H9 (cell line): ENCODE measurements at places on chromosomes 3 and 15.
A peak's percentile ranks its signal among the peaks of the same experiment; 100 is the strongest.

DNA sequence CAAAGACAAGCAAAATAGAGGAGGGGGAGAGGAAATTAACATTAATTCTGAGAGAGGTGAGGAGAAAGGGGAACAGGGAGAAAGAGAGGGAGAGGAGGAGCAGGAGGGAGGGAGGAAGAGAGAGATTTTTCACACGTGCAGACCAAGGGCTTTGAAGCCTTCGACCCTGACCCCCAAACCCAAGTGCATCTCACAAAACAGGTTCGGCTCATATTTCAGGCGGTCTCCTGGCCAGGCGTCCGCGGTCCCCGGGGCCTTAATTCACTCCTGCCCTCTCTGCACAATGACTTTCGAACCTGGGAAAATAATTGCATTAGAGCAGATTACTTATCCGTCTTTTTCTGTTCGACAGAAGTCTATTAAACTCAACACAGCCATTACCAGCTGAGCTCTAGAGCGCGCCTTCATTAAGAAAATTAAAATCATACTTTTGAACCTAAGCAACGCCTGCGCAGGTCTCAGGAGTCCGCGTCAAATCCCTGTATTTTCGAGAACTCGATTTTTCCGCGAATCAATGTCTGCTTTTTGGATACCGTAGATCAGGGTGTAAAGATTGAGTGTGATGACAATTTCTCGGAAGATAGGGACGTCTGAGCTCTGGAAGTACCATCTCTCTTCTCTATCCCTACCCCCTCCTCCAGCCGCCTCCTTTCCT, 220.7 kb downstream of the MEIS2 start:
- peak; percentile 36 for DNase-seq

DNA sequence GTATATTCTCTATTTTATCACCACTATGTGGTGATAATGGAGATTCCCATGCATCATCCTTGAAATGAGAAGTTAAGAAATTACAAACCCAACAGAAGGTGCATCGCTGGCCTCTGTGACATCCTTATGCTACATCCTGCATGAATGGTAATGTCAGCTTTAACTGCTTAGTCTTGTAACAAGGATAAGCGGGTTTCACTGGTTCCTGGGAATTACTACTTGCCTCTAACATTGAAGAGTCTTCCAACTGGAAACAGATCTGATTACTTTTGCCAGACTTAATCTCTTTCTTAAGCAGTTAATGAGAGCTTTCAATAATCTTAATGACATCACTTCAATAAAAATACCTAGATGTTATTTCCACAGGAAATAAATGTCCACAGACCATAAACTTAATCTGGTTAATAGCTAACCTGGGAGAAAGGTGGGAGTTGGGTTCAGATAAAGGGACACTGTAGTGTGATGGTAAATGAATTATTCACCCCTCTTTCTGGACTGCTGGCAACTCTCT, 44.0 kb downstream of the FMN1 start:
- DNase-seq: no peak

DNA sequence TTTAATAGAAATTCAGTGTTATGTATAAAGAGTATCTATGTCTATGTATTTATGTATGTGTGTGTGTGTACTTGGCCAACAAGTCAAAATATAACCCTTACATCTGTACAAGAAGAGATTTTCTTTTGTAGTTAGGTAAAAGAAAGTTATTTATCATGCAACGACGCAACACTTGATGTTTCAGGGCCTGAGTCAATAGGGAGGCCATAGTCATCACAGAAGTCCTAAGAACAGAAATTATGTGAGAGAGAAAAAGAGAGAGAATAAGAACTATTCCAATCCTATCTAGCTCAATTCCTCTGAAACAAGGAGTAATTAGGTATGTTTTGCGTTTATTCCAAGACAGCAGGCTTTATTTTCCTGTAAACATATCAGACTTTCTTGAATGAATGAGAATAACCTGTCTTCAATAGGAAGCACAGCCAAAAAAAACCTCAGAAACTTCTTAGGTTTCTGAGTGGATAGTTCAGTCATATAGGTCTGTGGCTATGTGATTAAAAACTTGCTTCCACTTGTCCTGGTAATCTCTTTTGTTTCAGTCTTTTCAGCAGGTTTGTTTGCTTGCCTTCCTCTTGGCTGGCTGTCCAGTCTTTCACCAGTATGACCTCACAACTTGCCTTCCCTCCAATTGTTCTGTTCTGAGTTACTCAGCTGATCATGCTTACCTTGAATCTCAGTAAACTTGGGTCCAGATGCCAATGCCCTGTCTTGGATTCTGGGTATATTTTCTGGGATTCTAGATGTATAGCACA, 382.4 kb upstream of the GBE1 start:
- DNase-seq: no peak

DNA sequence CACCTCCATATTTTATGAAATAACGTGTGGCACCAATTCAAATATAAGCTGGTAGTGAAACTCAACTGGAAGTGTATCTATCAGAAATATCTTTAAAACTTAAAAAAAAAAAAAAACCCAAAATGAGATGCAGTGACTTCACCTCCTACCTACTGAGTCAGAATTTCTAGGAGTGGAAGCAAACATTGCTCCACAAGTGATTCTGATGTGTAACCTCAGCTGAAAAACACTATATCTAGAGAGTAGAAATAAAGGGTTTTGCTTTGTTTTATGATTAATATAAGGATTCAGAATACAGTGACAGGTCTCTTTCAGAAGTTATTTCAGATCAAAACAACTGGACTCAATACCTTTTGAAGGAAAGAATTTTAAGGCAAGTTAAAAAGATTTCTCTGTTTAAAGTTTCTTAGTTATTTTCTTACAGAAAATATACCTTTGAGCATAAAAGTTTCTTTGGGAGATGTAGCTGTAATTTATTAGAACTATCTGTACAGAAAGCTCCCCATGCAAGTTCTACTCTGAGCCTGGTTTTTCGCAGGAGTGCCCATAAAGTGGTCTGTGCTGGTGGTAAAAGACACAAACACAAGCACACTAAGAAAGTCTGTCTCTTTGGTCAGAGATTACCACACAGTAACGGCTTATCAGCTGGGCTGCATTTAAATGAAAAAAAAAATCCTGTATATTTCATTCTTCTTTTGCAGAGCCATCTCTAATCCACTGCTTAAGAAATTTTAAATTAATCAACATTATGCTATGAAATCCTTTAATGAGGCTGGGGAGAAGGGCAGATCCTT, 59.9 kb upstream of the PPIB start:
- DNase-seq: no peak

DNA sequence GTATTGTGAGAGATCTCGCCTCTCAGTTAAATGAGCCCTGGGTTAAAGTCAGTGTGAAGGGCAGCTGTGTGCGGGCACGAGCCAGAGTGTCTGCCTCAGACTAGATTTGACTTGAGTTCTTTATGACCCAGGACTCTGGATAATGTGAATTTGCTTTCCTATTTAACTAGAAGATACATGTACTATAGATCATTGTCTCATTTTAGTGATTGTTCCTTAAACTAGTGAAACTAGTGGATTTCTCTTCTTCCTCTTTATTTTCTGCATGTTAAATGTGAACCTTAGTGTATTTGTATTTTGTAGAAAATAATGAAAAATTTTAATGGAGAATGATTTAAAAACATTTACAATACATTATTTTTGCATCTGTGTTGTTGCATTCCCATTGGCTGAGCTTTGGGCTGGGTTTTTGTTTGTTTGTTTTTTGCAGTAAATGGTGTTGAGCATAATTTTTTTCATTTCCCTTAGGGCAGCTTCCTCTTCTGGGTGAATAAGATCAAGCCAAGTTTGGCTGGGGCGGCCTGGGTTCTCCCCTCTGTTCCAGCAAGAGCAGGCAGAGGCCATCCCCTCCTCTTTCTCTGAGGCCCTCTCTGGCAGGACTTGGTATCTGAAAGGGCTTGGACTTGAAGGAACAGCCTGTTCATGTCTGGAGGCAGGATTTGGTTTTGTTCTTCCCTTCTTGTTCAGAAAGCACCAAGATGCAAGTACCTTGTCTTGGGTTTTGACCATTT, 15.0 kb downstream of the GCSAM start:
- DNase-seq: peak; percentile 37

GRCh38 chr3:136898954-136899353, 36.9 kb downstream of the NCK1 start:
- no peak for DNase-seq

DNA sequence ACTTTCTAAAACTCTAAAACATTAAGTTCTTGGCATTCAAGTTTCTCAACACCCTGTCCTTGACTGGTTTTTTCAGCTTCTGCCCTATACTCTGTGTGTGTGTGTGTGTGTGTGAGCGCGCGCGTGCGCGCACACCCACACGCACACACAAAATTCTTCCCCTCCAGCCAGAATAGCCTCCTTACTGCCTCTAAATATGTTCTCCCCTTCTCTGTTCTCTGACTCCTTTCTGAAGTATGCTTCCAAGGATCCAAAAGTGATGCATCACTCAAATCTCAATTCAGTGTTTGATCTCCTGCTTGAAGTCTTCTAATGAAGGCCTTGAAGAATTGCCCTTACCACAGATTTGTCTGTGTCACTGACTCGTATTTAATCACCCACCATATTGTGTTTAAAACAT, 129.8 kb downstream of the SLC25A26 start:
- no peak for DNase-seq

DNA sequence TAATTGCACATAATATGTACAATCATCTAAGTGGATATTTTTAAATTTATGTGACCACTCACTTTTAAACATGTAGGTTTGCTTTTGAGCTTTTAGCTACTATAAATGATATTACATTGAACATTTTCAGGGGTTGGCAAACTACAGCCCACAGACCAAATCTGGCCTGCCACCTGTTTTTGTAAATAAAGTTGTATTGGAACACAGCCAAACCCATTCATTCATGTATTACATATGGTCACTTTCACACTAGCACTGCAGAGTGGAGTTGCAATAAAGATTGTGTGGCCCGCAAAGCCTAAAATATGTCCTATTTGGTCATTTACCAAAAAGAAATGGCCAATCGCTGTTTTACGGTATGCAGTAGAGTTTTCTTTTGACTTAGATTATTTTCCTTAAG, 21.2 kb downstream of the CMTM7 start:
- no peak for DNase-seq

- no peak for DNase-seq
These were observed 94.0 kb upstream of the LRRN1 start for GRCh38 chr3:3705090-3705775.

DNA sequence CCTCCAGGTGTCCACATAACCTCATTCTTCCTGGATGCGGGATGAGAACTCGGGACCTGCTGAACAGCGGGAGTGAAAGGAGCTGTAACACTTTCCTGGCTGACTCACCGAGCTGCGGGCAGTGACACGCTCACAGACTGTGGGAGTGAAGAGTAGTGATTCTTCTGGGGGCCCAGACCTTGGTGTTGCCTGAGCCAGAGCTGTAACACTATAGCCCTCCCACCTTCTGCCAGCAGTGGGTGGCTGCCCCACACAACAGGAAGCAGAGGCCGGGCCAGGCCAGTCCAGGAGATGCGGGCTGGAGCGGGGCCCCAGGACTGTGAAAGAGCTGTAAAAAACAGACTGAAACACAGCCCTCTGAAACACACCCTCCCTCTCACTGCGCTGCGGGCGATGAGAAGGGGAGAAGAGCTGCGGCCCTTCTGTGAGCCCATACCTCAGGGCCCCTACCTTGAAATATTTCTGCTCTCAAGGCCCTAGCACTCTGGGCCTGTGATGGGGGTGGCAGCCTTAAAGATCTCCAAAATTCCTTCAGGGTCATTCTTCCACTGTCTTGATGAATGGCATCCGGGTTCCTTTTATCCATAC, 464.0 kb upstream of the CCDC54 start:
- peak; percentile 75 for DNase-seq

DNA sequence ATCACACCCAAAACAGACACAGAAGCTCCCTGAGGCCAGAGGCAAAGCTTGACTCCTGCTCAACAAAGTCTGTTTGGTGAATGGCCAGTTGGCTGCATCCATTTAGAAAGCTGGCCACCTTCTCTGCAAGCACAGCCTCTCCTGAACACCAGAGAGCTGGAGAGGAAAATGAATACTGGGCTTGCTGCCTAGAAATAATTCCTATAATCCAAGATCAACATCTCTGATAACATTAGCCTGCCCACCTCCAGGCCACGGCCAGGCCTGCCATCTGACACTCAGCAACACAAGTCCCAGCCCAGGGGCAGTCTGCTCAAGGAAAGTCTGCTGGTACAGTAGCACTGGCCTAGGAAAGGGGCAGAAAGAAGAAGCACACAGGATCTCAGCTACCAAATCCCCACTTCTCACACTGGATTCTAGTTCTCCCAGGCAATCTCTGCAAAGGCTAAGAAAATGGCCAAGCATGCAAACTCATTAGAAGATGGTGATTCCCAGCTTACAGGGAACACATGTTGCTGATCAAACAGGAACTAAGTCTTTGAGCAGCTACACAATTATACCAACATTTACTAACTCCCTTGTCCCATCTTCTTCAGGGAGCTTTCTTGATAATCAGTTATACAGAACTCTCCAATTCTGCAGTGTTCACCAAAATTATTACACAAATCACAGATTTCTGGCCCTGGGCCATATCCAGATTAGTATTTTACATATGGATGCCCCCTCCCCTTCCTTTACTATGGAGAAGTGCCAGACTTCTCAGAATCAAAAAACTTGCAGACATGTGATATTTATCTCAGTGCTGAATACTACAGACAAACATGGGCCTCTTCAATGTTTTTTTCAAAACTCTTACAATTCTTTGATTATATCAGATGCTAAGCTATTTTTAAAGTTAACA, 9.9 kb downstream of the TBC1D2B start:
- DNase-seq: no peak

DNA sequence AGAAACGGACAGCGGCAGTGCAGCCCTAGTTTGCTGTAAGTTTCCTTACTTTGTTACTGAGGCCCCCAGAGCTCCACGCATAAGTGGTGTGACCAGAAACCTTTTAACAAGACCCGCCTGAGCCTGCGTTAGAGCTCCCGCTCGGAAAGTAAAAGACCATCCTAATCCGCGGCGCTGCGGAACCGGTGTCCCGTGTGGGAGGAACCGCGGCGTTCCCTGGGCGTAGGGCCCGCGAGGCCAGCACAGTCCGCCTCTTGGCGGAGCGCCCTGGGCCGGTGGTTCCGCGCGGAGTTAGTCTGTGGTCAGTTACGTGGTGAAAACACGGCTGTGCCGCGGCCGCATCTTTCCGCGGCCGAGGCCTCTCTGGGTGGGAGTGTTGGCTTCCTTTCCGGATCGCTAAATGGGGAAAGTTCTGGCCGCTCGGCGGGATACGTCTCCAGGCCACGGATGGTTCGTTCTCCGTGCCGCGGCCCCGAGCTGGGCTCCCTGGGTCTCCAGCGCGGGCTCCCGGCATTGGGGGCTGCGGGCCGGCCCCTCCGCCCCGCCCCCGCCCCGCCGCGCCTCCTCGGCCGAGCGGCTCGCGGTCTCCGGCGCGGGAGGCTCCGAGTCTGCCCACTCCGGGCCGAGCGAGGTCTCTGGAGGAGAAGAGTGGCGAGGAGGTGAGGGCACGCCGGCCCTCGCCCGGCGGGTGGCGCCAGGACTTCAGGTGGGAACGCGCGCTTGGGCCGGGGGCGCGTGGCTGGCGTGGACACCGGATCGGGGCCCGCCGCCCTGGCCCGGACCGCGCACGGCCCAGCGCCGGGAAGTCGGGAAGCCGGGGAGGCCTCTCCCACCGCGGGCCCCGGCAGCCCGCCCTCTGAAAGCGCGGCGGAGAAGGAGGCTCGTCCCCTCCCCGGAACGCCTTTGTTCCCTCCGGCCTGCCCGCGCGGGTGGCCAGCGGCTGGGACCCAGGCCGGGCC, 754 bp downstream of the B3GNT5 start:
- no peak for DNase-seq
